ENCODE measurements at places on chromosomes 12 and 14.
A peak's percentile ranks its signal among the peaks of the same experiment; 100 is the strongest.

- DNase-seq, result peak; percentile 24
Measured at GRCh38 chr14:104072586-104072985, 12.9 kb upstream of the ASPG start.

- peak; percentile 97 for DNase-seq
Measured at GRCh38 chr14:75648066-75648838, 12.4 kb downstream of the ERG28 start.

- peak; percentile 29 for DNase-seq
Measured at GRCh38 chr14:63857466-63858030, 4.7 kb downstream of the SYNE2 start.

GRCh38 chr14:85917716-85918115 is 387.8 kb downstream of the FLRT2 start:
- no peak for DNase-seq

DNA sequence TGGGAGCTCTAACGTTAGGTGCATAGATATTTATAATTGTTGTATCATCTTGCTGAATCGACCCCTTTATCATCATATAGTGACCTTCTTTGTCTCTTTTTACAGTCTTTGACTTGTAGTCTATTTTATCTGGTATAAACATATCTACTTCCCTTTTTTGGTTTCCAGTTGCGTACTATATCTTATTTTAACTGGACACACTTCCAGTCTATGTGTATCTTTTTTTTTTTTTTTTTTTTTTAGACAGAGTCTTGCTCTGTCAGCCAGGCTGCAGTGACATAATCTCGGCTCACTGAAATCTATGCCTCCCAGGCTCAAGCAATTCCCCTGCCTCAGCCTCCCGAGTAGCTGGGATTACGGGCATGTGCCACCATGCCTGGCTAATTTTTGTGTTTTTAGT is 41.9 kb upstream of the ZFP36L1 start:
- DNase-seq, result no peak

DNA sequence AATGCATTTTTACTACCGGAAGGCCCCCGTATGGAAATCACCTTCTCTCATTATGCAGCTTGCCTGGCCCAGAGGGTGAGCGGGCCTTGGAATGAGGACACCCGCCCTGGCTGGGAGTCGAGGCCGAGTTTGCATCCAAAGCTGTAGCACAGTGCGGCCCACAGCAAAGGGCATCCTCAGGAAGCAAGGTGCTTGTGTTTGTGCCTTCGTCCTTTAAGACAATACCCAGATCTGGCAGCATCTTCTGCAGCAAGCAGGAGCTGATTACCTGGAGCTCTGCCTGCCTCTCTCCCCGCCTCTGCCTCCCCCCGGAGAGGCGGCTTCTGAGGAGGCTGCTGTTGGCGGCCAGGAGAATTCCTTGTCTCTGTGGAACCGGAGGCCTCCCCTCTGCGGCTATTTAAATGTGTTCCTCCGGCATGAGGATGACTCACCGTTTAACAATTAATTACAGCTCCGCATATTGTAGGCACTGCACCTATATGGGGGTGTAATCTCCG is 145.3 kb downstream of the CACNA1C start:
- DNase-seq, result peak; percentile 57
